NCI-H774 (cell line): ENCODE measurements at places on chromosomes 7 and 10.

GRCh38 chr10:36880898-36881297, 244.5 kb upstream of the ANKRD30A start:
- no peak for DNase-seq

DNA sequence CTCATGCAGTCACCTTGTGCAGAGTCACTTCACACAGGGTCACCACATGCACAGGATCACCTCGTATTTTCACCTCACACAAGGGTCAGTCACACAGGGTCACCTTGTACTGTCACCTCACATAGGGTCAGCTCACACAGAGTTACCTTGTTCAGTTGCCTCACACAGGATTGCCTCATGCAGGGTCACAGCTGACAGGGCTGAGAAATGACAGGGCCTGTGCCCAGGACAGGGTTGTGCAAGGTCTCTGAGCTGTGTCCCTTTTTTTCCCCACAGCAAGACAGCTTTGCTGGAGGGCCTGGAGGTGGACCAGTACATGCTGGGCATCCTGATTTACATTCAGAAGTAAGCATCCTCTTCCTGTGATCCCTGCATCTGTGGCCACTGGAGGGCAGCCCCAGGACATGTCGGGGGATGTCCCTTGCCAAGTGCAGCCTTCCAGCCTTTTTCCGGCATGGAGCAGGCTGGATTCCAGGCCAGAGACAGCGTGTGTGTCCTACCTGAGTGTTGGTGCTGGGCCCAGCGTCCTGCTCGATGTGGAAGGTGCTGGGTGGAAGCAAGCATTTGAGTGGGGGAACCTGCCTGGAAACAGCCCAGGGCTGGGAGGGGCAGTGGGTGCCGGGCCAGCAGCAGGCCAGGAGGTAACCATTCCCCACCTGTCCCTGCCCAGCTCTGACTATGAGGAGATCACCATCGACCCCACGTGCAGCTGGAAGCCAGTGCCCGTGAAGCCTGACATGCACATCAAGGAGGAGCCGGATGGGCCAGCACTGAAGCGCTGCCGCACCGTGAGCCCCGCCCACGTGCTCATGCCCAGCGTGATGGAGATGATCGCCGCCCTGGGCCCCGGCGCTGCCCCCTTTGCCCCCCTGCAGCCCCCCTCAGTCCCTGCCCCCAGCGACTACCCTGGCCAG, 16.3 kb downstream of the ZMIZ2 start:
- DNase-seq: no peak

- DNase-seq: no peak
Observed at GRCh38 chr7:19362099-19362498, 216.9 kb upstream of the FERD3L start.

DNA sequence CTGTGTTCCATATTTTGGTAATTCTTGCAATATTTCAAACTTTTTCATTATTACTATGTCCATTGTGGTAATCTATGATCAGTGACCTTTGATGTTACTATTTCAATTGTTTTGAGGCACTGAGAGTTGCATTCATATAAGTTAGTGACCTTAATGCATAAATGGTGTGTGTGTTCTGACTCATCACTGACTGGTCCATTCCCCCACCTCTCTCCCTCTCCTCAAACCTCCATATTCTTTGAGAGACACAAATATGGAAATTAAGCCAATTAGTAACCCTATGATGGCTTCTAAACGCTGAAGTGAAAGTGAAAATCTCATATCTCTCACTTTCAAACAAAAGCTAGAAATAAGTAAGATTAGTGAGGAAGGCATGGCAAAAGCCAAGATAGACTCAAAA, 739.6 kb downstream of the CCSER2 start:
- no peak for DNase-seq

DNA sequence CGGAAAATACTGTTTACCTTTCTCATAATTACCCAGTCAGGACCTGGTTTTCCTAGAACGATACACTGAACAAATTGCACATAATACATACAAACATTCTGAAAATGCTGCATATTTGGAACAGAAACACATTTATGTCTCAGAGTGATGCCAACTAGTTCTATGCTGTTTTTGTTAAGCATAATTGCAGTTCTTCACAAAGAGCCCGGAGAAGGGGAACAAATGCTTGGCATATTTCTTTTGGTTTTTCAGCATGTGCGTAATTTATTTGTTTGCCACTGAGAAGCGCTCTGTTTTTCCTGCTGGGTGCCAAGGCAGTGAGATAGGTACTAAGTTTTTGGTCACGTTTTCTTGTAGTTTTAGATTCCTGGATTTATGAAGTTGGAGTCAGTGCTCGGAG, 181.0 kb upstream of the MDFIC start:
- DNase-seq: no peak

DNA sequence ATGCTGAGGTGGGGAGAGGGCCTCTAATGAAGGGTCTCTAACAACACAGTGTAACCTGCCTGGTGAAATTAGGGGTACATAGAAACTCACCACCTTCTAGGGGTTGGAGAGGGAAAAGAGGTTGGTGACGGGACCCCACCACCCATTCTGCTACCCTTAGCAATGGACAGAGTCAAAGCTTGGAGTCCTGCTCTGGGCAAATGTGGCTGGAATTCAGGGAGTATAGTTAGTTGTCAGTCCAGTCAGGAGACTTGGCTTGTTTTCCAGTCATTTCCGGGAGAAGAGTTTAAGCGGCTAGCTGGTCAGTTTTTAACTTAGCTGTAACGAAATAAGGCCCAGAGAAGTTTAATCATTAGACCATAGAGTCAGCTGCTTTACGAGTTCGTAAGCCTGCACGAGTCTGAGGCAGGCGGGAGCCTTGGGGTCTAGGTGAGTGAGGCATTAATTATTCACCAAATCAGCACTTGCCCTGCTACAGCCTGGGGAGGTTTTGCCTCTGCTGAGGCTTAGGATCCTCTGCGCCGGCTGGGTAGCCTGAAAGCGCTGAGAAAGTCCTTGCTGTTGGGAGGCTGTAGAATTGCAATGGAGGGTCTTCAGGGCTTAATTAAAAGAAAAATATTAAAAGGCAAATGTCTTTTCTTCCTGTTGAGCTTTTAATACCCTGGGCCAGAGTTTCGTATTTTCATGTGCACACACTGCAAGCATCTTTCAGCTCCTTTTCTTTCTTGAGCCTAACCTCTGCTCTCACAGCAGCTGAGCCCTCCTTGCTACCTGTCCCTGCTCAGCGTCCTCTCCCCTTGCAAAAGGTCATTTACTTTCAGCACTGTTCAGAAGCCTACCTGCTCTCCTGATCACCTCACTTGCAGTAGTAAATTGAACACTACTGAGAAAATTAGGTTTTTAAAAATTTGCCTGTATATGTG, 1.5 kb upstream of the LAMB1 start:
- DNase-seq: no peak

DNA sequence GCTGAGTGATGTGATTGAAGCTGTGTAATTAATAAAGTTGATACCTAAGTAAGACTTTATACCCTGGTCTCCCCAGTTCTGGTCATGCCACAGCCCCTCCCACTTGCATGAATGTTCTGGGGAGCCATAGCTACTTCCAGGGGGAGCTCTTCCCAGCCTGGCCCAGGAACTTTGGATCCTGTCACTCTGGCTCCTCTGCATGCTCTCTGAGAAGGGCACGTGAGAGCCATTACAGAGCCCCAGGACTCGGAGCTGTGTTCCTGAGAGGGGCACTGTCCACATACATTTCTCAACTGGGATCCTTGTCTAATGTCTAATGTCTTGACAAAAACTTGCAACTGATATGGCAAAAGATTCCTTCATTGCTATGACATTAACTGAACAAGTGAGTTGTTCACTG, 173.9 kb upstream of the NPY start:
- DNase-seq: no peak

GRCh38 chr10:72109636-72110157, 21.3 kb upstream of the SPOCK2 start:
- DNase-seq: no peak

DNA sequence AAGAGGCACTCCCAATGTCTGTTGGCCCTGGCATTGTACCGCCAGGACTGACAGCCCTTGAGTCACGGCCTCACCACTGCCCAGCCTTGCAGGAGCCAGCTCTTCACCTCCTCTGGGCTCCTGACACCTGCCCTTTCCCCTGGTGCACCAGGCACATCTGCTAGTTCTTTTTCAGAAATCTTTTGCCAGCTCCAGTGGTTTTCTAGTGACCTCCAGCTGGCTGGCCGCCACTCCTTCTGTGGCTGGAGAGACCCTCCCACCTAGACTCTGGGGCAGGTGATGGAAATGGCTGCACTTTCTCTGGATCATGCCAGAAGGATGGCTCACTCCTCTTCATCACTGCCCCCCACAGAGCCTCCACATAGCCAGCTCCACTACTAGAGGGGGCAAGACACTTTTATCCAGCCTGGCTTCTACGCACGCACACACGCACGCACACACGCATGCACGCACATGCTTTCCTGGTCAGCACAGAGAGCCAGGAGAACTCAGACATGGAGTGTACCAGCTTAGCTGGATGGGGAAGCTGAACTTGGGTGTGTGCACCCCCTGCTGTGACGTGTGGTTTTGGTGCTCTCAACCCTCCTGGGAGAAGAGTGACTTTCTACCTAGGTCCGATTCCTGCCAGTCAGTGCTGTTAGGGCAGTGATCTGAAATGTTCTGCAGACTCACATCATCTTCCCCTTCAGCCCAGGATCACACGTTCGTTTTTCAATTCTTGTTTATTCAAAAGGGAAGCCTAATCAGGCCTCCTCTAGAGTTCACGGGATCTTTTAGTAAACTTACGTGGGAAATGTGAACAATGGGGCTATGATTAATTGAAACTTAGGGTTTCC, 222.0 kb downstream of the PRPF18 start:
- DNase-seq: peak; percentile 66
